Stimulated activated CD4-positive, alpha-beta T cell treated with anti-CD3 and anti-CD28 coated beads, Interleukin-4, amount 100 ng/mL, for 4 hours (primary cell): ENCODE measurements at places on chromosomes 12 and 14.
A peak's percentile ranks its signal among the peaks of the same experiment; 100 is the strongest.

DNA sequence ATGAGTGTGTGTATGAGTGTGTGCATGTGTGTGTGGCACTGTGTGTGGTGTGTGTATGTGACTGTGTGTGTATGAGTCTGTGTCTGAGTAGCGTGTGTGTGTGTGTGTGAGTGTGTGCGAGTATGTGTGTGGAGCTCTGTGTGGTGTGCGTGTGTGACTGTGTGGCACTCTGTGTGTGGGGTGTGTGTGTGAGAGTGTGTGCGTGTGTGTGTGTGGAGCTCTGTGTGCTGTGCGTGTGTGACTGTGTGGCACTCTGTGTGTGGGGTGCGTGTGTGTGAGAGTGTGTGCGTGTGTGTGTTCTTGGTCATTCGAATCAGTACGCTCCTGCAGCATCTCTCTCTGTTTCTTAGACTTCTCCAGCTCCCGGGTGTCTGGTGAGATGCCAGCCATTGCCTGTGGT is 76.9 kb upstream of the TMEM132C start:
- DNase-seq: no peak

DNA sequence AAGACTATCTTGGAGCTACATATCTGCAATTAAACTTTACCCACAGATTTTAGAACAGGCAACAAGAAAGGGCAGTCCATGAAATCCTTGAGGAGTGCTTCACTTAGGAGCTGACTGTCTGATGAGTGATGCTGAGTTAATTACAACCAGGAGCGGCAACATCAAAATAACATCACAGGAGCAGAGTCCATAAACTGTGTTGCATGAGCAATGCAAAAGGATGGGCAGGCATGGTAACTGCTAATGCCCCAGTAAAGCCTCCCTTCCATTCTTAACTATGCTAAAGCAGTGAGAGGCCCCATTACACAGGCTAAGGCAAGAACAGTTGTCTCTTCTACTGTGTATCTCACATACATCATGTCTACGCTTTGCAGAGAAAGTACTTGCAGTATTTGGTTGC is 156.6 kb downstream of the PAX9 start:
- DNase-seq: no peak

DNA sequence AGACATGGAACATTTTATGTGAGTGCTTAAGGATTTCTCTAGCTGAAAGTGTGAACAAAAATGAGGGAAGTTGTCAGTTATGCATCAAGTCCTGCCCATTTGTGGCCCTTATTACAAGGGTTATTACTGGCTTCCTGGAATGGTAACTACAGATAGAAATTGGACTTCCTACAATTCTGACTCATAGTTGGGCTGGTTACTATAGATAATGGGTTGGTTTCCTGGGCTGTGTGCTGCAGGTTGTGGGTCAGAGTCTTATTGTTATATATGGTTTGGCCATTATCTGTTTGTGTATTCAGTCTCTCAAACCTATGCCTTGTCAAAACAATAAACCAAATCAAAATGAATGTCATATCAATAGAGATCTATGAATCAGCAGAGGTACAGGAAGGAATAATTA is 313.7 kb downstream of the ADAMTS20 start:
- no peak for DNase-seq

DNA sequence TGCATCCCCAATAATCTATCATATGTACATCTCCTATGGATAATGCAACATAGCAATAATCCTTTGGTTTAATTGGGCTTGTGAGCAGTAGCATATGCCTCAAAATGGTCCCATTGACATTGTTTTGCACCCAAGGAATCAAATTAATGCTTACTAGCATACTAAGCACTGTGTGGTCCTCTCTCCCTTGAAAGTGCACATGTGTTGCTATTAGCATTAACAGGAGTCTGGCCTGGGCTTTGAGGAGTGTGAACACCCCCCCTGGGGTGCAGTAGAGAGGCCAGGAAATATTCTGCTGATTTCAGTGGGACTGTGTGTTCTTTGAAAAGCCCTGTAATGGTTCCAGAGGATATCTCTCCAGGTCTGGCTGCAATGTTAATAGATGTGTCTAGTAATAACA is 1148.4 kb downstream of the VRK1 start:
- DNase-seq: no peak

DNA sequence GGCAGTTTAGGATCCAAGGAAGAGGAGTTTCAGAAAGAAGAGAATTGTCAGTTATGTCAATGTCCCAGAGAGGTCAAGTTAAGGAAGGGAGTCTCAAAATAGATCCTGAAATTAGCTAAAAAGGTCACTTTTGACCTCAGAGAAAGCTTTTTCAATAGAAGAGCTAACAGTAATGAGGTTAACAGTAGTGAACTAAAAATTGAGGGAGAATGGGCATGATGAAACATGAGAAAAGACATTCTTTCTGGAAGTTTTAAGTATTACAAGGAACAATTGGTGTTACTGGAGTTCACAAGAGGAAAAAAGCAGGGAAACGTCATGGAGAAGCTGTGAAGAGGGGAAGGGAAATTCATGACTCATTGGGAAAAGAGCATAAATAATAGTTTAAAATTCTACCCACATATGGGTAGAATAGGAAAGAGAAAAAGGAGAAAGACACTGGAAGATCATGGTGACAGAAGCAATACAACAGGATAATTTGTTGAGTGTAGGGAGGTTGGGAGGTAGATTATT is 381.2 kb upstream of the FAR2 start:
- no peak for DNase-seq

- no peak for DNase-seq
Observed at GRCh38 chr12:46562625-46563225, 190.2 kb upstream of the SLC38A2 start.

GRCh38 chr12:47591795-47592194 is 114.0 kb downstream of the RPAP3 start:
- no peak for DNase-seq

DNA sequence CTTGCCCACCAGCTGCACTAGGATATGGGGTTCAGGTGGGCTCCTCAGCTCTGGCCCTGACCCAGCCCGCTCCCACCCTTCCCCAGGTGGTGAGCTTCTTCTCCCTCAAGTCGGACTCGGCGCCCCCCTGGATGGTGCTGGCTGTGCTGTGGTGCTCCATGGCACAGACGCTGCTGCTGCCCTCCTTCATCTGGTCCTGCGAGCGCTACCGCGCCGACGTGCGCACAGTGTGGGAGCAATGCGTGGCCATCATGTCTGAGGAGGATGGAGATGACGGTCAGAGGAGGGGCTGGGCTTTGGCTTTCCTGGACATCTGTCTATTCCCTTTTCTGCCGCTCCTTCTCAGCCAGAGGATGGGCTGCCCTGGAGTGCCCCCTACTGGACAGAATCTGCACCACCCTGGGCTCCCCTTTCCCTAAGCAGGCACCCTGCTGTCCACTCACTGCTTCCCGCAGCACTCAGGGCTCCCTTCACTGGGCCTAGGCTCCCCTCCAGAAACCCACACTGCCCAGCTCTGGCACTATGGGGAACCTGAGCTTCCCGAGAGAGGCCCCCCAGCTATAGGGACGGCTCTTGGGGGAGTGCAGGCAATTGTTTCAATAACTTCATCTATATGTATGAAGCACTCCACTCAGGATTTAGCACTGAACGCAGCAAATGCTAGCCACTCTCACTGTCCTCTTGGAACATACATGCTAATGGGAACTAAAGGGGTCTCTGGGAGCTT is 2.6 kb upstream of the P3H3 start:
- DNase-seq: peak; percentile 79

DNA sequence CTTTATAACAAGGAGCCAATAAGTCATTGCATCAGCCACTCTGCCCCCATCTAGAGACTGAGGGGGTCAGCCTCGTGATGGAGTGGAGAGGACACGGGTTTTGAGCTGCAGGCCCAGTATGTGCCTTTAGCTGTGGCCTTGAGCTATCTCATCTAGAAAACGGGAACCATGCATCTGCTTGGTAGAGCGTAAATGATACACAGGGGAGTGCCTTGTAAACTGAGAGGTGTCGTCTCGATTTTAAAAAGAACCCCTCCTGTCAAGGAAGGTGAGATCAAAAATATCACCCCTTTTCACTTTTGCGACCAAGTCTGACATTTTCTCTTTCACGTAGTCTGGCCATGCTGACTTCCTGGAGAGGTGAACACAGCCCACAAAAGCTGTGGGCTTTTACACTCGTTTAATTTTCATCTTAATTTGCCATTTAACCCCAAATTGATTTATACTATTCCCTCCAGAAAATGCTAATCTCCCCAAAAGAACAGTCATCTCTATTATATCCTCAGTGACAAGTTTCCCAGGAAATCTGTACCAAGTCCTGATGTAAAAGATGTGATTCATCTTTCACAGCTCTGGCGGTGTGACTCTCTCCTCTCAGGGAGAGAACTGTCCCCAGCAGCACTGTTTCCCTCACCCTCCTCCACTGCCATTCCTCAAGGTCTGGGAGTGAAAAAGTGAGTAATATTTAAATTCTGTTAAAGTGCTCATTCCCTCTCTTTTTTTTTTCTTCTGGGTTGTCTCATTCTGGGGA is 30.6 kb downstream of the VCPKMT start:
- DNase-seq: peak; percentile 40

DNA sequence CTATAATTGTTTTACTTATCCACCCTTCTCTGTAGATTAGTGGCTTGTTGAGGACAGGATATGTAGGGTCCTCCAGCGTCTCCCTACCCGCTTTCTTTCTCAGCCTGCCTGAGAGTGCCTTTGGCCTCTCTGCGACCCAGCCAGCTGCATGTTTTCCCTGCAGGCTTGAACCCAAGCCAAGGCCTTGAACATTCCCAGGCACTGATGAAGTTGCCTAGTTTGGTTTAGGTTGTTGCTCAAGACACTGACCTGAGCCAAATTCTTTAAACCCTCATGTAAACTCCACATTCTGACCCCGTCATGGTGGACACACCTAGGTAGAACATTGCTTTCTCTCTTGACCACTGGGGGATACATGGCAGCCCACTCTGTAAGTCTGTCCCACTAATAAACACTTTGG is 33.4 kb upstream of the TXNRD1 start:
- no peak for DNase-seq

DNA sequence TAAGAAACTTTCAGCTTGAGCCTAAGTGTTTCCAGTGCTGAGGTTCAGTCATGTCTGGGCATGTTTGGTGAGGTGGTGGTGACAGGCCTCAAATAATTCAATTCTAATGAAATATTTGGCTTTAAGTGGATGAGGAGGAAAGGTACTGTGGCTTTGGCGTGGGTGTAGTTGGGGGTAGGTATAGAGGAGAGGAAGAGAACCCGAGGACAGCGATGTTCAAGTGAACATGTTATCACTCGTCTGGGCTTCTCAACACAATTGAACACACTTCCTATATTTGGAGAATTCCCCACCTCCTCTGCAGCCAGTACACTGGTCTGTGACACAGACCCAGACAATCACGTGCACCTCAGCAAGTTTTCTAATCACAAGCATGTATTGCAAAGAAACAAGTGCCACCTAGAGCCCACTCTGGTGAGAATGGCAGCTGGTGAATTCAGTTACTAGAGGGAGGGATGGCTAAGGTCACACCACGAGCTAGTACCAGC is 53.0 kb downstream of the IFNG-AS1 start:
- DNase-seq: no peak

GRCh38 chr12:99948370-99948769 is 36.4 kb downstream of the ANKS1B start:
- no peak for DNase-seq

- no peak for DNase-seq
Observed at GRCh38 chr12:101875162-101875561, 2.2 kb upstream of the DRAM1 start.

GRCh38 chr14:104081261-104081835 is 4.2 kb upstream of the ASPG start:
- DNase-seq: no peak

GRCh38 chr14:103480595-103480994 is 42.0 kb downstream of the CKB start:
- DNase-seq: no peak

- no peak for DNase-seq
Observed at GRCh38 chr14:24418492-24418873, 11.0 kb downstream of the CBLN3 start.

DNA sequence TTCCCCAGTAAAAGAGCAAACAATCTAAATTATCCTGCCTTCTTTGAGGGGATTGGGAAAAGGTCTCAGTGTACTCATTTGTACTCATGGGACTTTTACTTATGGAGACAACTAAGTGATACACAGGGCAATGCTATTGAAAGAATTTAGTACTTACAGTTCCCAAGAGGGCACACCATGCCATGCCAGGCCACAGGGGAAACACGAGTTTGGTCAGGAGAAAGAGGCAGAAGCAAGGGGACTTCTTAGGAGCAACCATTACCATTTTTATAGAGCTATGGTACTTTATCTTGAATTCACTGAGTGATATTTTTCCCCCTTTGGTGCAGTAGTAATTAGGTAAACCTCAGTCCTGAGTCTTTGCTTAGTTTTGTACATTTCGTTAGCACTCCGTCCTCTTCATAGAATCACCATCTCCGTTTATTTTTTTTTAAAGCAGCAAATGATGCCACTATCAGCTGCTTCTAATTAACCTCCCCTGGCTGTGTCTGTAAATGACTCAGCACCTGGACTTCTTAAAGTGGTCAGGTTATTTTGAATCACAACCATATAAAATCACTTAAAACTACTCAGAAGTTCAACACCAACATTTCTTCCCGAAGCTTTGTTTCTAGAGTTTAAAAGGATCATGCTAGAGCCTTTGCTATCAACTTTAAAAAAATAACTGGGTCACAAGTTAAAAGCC is 5.9 kb upstream of the WASHC3 start:
- DNase-seq: no peak

DNA sequence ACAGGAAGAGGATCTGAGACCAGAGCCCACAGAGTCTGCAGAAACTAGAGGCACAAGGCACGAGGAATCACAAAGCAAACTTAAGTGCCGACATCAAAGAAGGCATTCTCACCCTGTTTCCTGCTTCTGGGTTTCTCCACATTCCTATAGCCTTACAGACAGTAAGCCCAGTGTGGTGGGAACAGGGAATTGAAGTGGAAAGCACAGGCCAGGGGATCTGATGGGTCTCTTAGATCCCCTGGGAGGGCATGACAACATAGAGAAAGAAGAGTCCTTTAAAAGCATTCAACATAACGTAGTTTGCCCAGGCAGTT is 75.6 kb upstream of the FRMD6 start:
- no peak for DNase-seq

DNA sequence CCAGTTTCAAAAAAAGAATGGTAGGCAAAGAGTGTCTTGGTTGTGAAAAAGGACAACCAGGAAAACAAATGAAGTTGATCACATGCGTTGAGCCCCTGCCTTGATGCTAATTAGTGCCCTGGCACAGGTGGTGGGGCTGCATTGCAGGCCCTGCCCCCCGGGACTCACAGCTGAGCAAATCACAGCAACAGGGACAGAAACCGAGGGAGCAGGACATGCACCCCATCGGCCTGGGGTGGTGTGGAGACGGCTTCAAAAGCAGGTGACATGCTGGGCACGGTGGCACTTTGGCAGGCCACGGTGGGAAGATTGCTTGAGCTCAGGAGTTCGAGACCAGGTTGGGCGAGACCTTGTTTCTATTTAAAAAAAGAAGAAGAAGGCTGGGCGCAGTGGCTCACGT is 1.1 kb upstream of the PAPLN start:
- no peak for DNase-seq
